NCI-H526 (cell line): ENCODE measurements at places on chromosomes 11 and 22.
A peak's percentile ranks its signal among the peaks of the same experiment; 100 is the strongest.

- DNase-seq: peak; percentile 85
Observed at GRCh38 chr11:65873318-65874156, 937 bp upstream of the EFEMP2 start.

DNA sequence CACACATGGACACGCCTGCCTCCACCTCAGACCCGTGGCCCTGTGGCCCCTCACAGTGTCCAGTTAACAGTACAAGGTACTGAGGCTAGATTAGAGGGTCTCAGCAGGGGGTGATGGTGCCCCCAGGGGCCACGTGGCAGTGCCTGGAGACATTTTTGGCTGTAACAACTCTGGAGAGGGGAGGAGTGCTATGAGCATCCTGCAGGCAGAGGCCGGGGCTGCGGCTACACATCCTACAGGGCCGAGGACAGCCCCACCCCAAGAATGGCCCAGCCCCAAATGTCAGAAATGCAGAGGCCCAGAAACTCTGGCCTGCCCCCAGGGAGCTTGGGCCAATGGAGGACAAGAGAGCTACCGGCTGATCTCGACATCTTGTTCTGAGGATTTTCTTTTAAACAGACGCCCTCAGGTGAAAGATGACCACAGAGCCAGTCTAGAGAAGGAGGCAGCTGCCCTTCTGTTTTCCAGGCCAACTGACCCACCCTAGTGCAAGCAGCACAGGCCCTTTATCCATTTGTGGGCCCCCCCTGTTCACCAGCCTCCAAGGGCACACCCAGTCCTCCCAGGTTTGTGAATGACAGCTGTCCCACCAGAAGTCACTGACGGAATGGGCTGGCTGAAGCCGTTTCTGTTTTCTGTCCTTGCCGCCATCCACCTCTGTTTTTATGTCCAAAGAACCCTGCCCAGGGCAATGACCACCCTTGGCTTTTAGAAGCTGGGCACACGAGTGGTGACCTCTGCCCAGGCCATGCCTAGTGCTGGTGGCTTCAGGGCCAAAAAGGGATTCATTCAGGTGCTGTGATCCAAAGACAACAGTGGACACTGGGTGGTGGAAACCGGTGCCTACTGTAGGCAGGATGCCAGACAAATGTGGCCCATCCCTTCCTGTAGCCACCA is 85.2 kb upstream of the LINC01488 start:
- no peak for DNase-seq

GRCh38 chr11:82682003-82682751 is 51.5 kb downstream of the FAM181B start:
- peak; percentile 60 for DNase-seq

DNA sequence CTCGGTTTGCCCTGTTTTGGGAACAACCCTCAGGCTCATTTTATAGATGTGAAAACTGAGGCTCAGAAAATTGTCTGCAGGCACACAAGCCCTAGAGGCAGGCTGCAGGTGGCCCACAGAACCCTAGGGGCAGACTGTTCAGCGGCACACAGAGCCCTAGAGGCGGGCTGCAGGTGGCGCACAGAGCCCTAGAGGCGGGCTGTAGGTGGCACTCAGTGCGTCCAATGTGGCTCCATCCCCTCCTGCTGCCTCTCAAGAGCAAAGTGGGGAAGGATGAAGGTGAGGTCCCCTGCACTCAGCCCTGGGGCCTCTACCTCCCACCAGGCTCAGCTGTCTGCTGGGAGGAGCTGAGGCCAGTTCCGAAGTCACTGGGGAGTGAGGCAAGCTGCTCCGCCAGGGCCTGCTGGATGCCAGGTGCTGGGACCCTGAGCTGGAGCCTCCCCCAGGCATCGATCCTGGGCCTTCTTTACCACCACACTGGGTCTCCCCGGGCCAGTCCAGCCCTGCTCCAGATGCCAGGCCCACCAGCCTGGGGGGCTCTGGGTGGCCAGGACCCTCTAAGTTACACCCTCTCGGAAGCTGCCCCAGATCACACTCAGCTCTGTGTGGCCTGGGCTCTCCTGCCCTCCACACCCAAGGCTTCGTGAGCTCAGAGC is 2.3 kb downstream of the ACY3 start:
- peak; percentile 78 for DNase-seq

DNA sequence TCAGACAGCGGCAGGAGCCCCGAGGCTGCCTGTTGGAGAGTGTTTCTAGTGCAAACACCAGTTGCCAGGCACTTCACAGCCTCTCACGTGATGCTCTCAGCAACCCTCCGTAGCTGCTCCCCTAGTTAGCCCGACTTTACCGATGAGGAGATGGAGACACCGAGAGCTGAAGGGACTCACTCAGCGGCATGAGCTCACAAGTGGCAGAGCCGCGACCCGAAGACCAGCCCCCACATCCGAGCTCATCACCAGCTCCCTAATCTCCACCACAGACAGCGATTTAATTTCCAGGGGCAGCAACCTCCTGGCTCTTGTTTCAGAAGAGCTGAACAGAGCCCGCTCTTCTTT is 28.7 kb upstream of the RTL6 start:
- no peak for DNase-seq

DNA sequence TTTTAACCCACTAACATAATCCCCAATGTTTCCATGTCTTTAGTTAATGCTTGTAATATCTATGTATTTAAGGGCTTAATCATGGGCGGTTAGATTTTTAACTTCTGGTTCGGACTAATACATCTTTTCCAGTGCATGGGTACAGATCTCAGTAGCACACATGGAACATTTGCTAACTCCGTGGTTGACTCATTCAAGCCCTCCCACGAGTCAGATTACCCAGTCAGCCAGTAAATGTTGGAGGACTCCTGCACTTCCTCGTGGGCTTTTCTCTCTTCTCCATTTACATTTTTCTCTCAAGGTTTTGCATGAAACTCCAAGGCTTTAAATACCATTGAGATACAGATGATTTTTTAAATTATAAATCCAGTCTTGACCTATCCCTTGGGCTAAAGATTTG is 313.9 kb downstream of the ST3GAL4 start:
- DNase-seq: no peak
